ENCODE measurements at places on chromosomes 16 and 17.

DNA sequence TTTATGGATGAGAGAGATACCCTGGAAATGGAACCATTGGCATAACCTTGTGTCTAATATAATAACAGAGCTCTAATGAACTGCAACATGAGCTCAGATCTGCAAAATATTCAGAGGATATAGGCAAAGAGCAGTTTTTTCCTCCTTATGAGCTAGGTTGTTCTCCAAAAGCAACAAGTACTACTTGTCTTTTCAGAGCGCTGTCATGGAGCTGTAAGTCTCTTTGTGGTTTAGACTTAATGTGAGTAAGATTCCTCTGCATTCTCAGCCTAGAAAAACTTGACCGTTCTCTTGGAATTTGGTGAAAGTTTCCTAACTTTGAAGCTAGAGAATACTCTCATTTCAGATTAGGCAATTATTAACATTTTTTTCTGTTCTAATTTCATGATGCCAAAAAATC is 85.2 kb downstream of the FTO start:
- no peak for DNase-seq

- DNase-seq, result no peak
Measured at GRCh38 chr17:17621254-17621653, 29.7 kb upstream of the PEMT start.

GRCh38 chr16:57892041-57892440 is 78.9 kb downstream of the CNGB1 start:
- no peak for DNase-seq

DNA sequence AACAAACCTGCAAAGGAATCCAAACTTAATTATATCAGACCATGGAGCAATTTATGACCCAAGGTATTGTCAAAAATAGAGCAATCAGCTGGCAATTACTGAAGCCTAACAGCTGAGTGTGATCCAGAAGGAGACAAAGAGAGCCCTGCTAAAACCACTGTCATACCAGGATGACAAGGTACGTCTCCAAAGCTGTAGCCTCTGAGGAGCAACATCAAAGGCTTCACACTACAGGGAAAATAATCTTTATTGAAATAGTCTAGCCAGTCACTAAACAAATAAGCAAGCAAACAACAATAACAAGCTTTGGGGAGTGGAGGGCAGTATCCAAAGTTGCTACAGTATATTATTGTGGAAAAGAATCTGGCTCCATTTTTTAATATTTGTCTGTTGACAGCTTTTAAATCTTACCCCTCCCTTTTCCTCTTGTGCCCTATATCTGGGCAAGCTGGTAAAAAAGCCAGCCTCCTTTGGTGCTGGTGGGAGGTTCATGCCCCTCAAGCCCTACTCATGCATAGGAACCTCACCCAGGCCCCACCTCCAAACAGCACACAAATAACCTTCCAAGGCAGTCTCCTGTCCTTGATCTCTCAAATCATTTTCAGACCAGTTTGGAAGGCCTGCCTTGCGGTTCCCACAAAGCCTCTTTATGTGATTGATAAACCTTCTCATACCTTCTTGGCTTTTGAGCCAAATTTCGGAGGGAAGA is 73.7 kb downstream of the ITFG1 start:
- no peak for DNase-seq

DNA sequence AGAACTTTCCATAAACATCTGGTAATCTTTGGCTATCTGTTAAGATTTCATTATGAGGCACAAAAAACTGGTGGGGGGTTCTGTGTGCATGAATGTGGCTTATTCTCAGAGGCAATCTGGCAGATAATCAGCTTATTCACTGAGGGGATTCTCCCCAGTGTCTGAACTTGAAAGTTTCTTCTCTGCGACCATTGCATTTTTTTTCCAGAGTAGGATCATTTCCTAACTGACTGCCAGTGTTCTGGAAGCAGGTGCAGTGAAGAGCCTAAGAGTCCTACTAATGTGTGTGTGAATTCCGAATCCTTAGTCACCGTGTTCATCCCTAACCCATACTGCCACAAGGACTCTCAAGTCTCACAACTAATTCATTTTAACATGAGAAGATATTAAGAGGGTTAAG is 64.9 kb upstream of the LRRC37A3 start:
- DNase-seq, result no peak

DNA sequence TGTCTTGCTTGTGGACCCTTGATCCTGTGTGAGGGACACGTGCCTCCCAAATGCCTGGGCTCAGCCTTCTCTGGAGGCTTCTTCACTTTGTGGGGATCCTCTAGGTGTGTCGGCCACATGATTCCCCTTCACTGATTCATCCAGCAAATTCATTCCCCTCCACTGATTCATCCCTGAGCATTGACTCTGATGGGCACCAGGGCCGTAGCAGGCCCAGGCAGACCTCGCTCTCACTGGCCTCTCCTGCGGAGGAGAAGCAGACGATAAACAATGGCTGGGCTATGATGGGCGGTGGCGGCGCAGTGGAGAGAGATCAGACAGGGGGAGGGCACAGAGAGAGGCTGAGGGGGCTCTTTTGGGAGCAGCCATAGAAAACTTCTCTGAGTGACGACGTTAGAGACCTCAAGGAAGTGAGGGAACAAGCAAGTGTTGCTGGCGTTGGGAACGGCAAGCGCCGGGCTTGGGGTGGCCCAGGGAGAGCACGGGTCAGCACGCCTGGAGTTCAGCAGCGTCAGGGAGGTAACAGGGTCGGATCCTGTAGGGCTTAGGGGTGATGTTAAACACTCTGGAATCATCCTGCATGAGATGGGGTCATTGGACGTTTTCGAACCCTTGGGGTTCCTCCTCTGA is 17.5 kb upstream of the RPTOR start:
- no peak for DNase-seq

DNA sequence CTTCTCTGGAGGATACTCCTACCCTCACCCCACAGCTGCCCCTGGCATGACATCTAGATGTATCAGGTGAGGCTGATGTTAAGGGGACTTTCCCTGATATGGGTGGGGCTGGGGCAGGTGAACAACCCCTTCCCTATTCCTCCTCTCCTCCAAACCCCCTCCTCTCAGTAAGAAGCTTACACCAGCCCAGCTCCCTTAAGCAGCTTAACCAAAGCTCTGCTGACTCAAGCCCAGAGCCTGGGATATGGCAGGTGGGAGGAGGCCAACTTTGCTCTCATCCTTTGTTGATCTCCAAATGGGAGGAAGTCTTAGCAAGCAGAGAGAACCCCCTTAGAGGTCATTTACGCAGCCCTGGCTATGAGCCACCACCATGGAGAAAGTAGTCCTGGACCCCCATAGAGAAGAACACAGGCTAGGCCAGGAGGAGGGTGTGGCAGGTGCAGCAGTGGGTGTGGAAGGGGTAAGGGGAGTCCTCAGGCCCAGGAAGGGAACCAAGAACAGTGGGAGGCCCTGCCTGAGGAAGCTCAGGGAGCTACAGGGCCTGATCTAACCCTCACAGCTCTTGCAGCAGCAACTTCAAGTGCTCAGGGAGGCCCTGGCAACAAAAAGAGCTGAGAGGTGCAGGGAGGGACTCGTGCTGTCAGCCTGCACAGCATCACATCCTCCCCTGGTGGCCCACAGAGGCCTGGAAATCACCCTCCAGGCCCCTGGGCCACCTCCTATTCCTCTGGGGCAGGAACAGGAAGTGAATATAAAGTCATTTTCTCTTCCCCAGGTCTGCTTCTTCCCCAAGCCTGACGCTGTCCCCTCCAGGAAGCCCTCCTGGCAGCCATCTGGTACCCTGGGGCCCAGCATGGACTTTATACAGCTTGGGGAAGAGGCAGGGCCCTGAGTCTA is 2.9 kb downstream of the UNC119 start:
- DNase-seq, result peak; percentile 21

DNA sequence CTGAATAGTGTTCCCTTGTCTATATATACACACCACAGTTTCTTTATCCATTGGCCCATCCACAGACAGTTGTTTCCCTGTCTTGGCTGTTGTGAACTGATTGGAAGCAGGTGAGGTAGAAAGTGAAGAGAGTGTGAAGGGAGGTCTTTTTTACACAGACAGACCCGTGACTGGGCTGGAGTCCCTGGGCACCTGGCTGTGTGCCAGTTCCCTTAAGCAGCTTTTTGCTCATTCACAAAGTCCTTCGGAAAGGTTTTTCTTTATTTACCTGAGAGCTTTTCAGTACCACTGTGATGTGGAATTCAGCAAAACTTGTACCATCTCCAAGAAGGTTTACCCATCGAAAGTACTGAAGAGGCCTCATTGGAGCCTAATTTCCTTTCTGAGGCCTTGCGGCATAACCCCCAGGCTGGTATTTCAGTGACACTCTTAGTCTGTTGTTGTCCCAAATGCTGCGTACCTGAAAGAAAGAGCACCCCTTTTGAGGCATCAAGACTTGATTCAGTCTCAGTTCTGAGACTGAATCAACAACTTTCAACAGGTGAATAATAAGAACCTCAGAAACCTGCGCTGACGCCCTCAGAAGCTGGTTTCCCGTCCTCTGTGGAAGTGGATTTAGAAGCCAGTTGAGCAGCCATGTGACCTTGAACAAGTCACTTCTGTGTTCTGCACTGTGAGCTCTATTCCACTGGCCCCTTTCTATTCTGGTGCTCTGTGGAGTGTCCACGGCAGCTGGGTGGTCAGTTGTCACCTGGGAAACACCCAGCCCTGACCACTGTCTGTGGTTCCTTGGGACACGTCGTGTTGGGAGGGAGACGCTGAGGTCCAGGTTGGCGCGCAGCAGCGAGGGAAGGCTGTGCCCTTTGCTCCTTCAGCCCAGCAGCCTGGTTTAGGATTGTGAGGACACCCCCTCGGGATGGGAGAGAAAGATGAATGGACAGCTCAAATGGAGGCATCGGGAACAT is 53.9 kb upstream of the CRISPLD2 start:
- DNase-seq, result no peak

GRCh38 chr16:80105160-80105559 is 435.6 kb upstream of the DYNLRB2 start:
- DNase-seq, result no peak

DNA sequence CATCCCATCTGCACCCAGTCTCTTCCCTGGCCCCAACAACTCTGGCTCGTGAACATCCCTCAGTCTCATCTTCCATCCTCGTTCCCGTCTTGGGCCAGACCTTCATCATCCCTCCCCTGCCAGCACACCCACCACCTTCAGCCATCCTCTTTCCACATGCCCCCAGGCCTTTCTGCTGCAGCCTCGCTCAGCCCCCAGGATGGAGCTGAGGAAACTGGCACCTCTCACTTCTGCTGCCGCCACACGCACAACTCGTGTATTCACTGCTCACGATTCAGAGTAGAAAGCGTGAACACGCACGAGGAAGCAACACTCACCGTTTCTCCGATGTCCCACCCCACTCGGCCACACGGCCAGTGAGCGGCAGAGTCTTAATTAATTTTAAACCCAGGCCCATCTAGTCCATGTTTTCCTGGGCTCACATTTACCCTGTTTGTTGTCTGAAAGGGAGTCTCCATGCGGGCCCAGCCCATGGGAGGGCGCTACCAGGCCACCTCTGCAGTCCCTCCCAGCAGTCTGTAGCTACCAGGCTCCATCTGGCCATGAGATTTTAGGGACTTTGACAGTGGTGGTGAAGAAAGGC is 12.5 kb downstream of the C16orf90 start:
- DNase-seq, result no peak

GRCh38 chr16:85755929-85756768 is 5.3 kb upstream of the C16orf74 start:
- DNase-seq, result no peak

DNA sequence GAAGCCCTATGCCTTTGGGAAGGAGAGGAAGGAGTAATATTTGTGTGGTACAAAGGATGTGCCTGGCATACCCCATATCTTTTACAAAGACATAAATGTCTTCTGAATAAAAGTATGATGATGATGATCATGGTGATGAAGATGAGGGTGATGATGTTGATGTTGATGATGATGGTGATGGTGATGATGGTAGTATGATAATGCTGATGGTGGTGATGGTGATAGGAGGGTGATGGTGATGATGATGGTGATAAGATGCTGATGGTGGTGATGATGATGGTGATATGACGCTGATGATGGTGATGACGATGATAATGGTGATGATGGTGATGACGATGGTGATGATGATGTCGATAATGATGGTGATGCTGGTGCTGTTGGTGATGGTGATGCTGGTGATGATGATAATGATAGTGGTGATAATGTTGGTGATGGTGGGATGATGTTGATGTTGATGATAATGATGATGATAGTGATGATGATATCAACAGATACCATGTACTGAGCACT is 684.2 kb downstream of the WWOX start:
- DNase-seq, result no peak
